ENCODE measurements at places on chromosomes 13 and 19.

DNA sequence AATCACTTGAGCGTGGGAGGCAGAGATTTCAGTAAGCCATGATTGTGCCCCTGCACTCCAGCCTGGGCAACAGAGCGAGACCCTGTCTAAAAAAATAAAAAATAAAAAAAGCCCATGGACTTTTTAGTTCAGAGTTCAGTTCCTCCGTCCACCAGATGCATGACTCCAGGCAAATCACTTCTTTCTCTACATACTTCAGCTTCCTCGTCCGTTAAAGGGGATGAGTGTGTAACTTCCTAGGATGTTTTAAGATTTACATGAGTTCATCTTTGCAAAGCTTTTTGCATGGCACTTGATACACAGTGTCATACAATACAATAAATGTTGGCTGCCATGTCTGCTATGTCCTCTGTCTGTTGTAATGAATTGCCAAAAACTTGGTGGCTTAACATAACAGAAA, 10.0 kb upstream of the FFAR2 start:
- no peak for DNase-seq

DNA sequence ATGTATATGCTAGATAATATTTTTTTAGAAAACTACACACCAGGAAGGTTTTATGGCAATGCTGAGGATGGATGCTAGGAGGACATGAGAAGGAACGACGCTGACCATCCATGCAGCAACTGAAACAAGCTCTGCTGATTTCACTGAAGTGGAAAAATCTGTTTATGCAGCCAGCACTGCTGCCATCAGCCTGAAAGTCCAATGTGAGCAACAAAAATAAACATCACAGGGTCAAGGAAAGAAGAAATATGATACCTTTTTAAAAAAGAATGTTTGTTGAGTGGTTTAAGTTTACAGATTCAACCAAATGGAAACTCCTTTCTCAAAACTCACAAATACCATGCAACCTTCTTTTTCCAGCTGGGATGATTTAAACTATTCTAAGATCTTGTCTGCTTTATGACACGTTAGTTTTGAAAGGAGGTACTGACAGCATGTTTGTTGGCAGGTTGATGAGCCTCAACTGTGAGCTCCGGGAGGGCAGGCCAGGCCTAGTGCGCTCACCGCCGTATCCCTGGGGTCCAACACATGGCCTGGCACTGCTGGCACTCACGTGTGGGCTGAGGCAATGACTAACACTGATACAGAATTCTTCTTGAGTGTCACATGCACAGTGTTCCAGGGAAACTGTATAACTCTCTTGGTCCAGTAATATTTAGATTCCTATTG, 46.8 kb downstream of the LATS2 start:
- no peak for DNase-seq

DNA sequence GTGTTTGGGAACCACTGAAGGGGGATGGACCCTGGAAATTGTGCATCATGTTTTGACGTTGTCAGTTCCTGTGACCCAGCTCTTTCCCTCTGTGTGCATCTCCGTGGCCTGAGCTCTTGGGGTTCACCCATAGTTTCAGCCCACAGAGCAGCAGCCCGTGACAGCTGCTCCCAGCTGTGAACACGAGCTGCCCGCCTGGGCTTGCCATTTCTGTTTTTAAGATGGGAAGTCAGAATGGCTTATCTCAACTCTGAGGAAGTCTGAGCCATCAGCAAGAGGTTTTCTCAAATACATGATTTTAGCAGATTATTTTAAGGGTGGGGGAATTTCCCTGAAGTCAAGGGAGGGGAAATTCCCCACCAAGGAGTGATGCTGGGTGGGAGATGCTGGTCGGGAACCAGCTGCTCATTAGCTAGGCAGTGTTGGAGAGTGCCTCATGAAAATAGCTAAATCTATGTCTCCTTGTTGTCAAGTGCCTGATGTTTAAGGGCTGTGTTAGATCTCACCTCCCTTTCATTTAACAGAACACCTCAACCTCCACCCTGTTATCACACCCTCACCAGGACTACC, 34.8 kb upstream of the C1QTNF9 start:
- no peak for DNase-seq

DNA sequence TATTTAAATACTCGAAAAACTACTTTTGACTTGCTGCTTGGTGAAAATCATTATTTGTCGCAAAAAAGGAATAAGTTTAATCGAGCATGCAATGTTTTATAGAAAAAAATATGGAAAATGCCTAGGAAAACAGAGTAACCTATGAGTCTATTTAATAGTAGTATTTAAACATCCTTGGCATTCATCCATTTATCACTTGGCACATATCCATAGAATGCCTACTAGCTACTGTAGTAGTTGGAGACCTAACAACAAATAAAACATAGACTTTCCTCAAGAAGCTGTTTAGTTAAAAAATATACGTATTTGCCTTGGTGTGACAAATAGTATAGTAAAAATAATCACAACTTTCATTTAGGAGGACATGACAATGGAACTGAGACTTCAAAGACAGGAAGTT, 302.1 kb downstream of the DIAPH3 start:
- DNase-seq: no peak

DNA sequence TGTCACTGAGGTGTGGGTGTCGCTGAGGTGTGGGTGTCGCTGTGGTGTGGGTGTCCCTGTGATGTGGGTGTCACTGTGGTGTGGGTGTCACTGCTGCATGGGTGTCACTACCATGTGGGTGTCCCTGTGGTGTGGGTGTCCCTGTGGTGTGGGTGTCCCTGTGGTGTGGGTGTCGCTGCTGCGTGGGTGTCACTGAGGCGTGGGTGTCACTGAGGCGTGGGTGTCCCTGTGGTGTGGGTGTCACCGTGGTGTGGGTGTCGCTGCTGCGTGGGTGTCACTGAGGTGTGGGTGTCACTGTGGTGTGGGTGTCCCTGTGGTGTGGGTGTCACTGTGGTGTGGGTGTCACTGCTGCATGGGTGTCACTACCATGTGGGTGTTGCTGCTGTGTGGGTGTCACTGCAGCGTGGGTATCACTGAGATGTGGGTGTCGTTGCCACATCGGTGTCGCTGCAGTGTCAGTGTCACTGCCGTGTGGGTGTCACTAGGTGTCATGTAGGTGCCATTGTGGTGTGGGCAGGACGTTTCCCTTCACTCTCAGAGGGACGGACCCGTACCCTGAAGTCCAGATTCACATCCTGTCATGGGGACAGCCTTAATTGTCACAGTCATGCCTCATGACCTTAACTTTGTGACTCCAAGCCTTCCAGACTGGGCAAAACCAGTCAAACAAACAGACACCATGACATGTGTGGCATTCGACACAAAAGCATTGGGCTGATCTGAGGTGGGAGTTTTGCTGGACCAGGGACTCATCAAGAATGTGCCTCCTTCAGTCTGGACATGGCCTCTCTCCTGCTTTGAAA, 12.7 kb upstream of the GAS6 start:
- no peak for DNase-seq

DNA sequence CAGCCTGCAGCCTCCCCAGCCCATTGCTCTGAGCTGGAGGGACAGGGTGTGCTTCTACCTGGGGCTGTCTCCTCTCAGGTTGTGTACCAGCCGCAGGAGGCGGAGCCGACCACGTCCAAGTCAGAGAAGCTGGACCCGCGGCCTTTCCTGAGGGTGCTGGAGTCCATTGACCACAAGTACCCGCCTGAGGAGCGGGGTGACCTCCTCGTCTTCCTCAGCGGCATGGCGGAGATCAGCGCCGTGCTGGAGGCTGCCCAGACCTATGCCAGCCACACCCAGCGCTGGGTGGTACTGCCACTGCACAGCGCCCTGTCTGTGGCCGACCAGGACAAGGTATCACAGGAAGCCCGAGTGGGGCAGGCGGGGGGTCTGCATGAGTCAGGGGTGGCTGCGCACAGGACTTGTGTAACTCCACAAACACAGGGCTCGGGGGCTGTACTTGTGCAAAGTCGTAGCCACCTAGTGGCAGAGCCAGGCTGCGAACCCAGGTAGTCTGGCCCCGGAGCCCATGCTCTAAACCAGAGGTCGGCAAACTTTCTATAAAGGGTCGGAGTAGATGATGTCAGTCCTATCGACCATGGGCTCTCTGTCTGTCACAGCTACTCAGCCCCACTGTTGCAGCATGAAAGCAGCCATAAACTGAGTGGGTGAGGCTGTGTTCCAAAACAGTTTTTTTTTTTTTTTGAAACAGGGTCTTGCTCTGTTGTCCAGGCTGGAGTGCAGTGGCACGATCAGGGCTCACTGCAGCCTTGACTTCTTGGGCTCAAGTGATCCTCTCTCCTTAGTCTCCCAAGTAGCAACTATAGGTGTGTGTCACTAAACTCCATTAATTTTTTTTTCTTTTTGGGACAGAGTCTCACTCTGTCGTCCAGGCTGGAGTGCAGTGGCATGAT, 8.9 kb downstream of the DHX34 start:
- no peak for DNase-seq

DNA sequence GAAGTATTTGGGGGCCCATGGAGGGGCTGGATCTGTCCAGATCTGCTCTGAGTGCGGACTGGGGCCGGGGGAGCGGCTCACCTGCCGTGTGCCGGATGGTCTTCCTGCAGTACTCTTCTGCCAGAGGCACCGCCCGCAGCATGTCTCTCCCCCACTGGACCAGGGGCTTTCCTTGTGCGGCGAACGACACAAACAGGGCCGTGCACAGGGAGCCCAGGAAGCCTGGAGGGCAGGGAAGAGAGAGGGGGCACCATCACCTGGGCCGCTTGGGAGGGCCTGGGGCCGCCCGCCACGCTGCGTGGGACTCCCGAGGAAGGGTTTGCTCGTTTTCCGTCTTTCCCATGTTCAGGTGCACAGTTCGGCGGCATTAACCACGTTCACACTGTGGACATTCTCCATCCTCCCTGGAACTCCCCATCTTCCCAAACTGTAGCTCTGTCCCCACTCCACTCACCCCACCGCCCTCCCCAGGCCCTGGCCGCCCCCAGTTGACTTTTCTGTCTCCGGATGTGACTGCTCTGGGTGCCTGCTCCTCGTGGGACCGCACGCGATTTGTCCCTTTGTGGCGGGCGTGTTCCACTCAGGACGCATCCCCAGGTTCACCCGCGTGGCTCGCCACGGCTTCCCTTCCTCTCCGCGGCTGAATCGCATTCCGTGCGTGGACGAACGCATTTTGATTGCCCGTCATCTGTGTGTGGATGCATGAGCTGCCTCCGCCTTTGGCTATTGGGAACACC, 24.2 kb downstream of the ADPRHL1 start:
- no peak for DNase-seq

DNA sequence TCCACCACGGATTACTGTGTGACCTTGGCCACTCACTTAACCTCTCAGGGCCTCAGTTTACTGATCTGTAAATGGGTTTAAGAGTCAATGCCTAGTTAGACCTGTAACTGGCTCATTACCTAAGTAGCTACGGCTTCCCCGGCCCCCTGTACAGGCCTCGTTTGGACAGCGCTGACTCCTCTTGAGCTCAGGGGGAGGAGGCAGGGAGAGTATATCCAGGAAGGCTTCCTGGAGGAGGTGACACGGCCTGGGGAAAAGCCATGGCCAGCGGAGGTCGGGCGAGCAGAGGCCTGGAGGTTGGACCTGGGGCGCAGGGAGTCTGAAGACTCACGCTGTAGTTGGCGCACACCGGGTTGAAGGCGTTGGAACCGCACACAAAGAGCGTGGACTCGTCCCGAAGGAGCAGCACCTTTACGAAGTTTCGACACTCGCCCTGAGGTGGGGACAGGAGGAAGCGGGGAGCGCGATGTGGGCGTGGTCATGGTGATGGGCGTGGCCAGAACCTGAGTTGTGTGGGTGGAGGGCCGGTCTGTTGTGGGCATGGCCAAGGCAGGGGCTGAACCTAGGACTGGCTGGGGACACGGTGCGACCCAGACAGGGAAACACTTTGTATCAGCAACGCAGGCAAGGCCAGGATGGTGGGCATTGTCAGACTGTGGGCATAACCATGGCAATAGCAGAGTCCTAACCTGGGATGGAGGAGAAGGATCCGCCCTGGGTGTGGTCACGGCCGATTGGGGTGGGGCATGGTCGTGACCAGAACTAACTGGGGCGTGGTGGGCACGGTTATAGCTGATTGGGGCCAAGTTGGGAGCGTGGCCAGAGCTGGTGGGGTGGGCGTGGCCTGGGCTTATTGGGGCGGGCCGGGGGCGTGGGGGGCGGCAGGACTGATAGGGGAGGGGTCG, 3.6 kb downstream of the SEMA6B start:
- DNase-seq: no peak

All from LoVo (cell line).